ENCODE measurements at places on chromosomes 7 and 10.

DNA sequence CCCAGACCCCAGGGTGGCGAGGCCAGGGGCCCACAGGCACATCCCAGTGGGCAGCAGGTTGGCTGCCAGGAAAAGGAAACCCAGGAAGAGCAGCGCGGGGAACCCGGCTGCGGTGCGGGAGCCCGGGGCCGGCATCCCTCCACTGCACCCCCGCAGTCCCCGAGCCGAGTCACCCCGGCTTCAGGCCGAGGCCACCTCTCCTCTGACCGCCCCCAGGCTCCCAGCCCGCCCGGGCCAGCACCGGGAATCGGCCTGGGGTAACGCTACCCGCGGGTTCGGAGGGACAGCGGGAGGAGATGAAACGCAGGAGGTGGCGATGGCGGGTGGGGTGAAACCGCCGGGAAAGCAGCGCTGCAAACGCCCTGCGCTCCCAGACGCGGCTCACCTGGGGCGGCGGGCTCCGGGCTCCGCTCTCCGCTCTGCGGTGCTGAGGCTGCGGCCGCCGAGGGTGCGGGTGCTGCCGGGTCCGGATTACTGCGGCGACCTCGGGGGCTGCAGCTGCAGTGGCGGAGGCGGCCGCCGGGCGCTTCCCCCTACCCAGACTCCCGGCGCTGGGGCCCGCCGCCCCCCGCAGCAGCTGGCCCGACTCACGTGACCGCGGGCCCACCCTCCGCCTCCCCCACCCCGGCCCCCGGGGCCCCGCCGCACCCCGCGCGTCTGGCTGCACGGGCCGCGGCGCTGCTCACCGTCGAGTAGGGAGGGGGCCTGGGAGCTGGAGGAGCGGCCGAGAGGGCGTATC is at the start of gene SCRN1:
Gene SCRN1, minus strand, starts transcription at position 545 of the 739 bp plus-strand sequence. CDS start 20,734 bp downstream, outside the sequence.
- no peak for DNase-seq

DNA sequence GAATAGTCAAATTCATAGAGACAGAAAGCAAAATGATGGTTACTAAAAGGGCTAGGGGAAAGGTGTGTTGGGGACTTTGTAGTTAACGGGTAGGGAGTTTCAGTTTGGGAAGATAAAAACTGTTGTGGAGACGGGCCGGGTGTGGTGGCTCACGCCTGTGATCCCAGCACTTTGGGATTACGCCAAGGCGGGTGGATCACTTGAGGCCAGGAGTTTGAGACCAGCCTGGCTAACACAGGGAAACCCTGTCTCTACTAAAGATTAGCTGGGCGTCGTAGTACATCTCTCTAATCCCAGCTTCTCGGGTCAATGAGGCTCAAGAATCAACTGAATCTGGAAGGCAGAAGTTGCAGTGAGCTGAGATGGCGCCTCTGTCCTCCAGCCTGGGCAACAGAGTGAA is 30.8 kb downstream of the KPNA7 start:
- no peak for DNase-seq

DNA sequence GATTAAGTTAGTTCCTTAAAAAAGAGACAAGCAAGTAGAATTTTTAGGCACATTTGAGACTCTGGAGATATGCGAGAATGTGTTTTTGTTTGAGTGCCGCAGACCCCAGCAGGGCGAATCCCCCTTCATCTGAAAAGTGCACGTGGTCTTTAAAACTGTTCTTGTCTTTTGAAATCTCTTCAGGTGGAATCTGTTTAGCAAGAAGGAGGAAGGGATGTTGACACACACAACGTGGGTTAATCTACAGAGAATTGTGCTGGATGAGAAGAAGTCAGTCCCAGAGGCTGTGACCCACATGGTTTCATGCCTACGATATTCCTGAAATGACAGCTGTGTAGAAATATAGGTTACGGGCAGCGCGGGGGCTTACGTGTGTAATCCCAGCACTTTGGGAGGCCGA is 27.1 kb upstream of the ZFAND2A start:
- no peak for DNase-seq

DNA sequence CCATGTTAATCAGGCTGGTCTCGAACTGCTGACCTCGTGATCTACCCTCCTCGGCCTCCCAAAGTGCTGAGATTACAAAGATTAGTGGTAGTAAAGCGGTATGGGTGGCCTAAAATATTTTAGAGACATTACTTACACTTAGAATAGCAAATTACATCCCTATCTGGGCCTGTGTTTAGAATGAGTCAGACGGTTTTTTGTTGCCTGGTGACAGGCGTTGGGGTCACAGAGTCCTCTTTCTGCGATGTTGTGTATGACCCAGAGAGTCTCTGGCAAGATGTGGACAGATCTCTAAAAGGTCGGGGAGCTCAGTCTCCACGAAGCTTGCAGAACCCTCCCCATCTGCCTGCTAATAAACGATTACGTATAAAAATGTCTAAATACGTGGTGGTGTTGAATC is 39.6 kb upstream of the PRKCQ start:
- DNase-seq: no peak

DNA sequence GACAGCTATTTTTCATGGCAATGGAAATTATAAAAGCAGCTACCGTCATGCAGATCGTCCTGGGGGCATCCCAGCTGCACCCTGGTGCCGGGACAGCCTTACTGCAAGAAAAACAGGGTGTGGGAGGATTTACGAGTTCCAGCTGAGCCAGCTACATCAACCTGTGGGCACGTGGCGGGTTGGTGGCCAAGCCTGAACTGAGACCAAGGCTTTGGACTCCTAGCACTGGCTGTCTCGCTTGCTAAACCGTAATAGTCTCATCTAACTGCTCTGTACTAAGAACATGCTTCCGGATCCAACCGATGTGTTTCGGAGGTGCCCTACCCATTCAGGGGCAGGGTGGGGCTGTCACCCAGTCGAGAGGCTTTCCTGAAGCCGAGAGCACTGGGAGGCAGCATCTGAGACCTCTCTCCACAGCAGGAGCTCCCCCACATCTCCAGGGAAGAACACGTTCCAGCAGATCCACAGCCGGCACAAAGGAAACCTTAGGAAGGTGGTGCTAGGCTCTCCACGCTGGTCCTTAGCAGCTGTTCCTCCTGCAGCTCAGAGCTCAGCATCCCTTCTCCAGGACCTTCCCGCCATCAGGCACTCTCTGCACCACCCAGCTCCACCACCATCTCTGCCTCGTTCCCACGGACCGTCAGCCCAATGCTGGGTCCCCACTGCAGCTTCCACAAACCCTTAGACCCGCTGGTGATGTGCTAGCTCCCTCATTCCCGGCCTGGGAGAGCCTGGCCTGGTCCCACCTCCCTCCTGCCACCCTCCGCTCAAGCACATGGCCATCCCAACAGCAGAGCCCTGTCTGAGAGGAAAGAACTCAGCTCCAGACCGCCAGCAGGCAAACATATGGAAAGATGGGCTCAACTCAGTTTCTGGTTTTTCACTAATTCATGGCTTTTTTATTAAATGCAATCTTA is 158.5 kb downstream of the PTPRN2 start:
- no peak for DNase-seq

- DNase-seq: no peak
Measured at GRCh38 chr7:73668886-73669230, 1.2 kb downstream of the VPS37D start.

- no peak for DNase-seq
Measured at GRCh38 chr7:93119191-93119905, 1.6 kb upstream of the SAMD9 start.

DNA sequence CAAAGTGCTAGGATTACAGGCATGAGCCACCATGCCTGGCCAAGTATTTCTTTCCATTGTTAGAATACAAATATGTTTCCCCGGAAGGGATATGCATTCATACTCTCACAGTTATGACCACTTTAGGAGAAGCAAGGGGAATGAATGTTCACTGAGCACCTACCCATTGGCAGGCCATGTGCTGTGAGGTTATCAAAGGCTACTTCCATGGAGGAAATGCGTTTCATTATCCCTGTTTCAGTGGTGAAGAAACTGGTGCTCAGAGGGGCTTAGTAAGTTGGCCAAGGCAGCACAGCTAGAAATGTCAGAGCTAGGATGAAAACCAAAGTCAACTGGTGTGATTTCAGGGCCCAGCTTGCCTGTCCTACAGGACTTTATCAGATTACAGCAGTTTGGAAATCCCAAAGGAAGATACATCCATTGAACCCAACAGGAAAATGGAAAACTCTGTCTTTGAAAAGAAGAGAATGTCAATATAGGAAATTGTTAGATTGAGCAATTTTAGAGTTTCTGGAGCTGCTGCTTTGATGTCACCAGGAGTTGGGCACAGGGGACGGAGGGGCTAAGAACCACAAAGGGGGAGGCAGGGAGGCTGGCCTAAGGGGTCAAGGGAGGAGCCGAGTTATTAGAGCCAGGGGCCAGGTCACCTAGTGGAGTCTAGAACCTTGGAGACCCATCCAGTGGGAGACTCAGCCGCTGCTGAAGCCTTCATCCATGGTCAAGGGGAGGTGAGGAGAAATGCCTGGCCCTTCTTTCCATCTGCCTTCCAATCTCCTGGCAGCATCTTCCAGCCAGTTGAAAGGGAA is 319.8 kb downstream of the FRMD4A start:
- no peak for DNase-seq

GRCh38 chr10:59670269-59670668 is 39.4 kb downstream of the SLC16A9 start:
- DNase-seq: no peak

GRCh38 chr7:12601302-12601869 is 30.9 kb downstream of the SCIN start:
- no peak for DNase-seq

DNA sequence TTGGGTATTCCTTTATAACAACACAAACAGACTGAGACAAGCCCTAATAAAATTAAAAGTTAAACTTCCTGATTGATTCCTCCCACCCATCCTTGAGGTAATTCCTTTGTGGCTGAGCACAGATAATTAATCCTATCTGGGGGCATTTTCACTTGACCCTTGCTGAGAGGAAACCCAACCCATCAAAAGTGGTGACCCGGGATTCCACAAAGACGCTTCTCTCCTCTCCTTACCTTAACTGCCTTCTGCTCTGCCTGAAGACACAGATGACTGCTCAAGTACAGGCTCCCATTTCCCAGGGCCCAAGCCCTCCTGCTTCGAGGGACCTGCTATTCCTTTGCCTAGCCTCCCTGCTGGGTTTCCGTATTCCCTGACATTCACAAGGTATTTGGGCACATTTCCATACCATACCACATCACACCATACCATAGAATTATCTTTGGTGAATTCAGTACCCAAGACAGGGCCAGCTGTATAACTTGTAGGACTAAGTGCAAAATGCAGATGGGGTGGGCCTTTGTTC is 9.8 kb upstream of the MAPK8 start:
- no peak for DNase-seq

GRCh38 chr7:36639826-36640225 is 84.5 kb downstream of the AOAH start:
- DNase-seq: no peak

DNA sequence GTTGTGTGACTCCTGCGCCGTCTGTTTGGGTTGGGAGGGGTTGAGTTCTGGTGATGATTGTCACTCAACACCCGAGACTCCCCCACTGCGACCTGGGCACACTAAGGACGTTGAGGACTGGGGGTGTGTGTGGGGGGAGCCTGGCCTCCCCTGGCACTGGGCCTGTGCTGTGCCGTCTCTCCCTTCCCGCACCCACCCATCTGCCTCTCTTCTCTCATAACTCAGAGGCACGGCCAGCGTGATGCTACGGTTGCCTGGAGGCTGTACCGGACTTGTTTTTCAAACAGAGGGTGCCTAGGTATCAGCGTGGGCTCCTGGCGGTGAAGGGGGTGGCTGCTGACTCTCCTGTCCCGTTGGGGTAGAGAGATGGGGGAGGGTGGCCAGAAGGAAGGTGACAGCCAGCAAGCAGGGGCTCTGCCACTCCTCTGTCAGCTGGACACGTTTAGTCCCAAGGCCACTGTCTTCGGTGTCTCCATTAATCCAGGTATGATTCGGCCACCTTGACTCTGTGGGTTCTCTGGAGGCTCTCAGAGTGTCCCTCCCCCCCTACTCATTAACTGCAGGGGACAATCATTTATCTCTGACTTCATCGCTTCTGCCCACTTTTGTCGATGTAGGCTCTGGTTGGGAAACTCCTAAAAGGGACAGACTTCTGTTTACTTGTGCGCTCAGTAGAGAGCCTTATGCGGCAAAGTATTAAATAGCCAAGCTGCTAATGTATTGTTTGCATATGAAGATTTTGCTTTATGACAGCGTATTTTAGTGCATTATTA is 56.5 kb upstream of the PFKFB3 start:
- no peak for DNase-seq

- DNase-seq: no peak
Measured at GRCh38 chr7:22194658-22195273, 162.2 kb downstream of the RAPGEF5 start.

- DNase-seq: no peak
Measured at GRCh38 chr7:31408140-31408729, 67.7 kb upstream of the NEUROD6 start.

All from AML-193 (cell line).